ENCODE measurements at places on chromosomes 3 and 15.

GRCh38 chr3:111979434-111980038 is 710 bp downstream of the ABHD10 start:
- peak; percentile 28 for DNase-seq

GRCh38 chr3:188137051-188137450 is 16.9 kb upstream of the LPP start:
- no peak for DNase-seq

GRCh38 chr3:89617706-89618105 is 510.3 kb downstream of the EPHA3 start:
- DNase-seq: no peak

- no peak for DNase-seq
Observed at GRCh38 chr3:179083977-179084376, 12.4 kb upstream of the ZMAT3 start.

DNA sequence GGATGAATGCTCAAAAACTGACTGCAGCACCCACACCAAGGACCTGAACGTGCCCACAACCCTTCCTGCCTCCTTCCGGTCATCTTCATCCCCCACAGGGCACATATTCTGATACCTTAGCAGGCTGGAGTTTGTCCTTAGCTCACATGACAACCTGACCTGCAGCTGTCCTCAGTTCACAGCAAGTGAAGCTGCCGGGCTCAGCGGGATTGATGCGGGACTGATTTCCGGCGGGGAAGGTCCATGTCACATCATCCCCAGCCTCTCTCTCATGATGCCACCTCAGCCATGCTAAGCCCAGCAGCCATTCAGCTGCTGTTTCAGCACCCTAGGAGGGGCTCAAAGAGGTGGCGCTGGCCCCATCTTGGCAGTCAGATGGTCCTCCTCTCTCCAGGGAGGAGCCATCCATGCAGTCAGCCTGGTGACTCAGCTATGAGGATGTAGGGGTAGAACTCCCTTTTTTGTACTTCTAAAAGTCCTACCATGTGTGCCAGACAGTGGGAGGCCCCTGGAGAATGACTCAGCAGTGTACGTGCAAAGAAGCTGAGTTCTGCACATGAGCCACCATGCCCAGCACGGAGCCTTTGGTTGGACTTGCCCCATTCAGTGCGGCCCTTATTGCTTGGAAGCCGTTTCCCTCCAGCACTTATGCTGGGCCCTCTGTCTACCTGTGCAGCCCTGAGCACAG is 9.5 kb downstream of the CA12 start:
- DNase-seq: no peak

- DNase-seq: no peak
Observed at GRCh38 chr3:72452745-72453144, 395.5 kb downstream of the SHQ1 start.

DNA sequence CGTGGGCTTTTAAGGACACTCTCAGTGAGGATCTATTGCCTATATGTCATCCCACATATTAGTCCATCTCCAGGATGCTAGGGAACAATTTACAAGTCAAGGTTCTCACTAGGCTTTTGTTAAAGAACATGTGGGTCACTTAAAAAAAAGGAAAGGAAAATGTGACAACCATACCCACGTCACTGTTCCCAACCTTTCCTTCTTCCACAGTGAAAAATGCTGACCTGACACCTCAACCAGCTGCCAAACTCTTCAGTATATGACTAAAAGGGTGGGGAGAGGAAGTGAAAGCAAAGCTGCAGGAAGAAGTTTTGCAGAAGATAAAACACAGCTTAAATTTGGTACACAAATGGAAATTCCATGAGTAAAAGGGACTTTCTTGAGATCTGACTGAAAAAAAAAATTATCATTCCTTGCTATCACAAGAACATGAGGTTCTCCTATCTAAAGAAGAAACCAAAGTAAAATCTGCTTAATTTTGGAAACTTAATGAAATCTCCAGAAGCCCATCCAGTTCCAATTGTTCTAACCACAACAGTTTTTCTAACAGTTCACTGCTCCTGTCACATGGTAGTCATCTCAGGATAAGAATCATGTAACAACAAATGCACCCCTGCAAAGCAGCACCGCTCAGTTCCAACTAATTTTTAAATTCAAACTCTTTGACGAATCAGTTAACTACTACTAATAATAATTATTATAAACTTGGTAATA is 117.0 kb upstream of the TSPAN3 start:
- no peak for DNase-seq

GRCh38 chr15:28110481-28110881 is 11.4 kb upstream of the OCA2 start:
- no peak for DNase-seq

DNA sequence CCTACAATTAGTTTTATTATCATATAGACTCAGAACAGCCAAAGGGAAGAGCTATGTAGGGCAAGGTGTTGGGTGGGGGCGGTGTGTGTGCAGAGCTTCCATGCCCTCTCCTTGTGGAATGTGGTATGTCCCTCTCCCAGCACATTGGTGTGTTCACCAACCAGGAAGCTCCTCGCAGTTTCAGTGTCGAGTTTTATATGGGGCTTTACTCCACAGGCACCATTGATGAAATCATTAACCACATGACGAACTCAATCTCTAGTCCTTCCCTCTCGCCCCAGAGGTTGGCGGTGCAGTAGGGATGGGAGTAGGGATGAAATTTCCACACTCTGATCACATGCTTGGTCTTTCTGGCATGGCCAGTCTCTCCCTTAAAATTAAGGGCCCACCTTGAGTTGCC is 13.6 kb upstream of the SRP14 start:
- no peak for DNase-seq

DNA sequence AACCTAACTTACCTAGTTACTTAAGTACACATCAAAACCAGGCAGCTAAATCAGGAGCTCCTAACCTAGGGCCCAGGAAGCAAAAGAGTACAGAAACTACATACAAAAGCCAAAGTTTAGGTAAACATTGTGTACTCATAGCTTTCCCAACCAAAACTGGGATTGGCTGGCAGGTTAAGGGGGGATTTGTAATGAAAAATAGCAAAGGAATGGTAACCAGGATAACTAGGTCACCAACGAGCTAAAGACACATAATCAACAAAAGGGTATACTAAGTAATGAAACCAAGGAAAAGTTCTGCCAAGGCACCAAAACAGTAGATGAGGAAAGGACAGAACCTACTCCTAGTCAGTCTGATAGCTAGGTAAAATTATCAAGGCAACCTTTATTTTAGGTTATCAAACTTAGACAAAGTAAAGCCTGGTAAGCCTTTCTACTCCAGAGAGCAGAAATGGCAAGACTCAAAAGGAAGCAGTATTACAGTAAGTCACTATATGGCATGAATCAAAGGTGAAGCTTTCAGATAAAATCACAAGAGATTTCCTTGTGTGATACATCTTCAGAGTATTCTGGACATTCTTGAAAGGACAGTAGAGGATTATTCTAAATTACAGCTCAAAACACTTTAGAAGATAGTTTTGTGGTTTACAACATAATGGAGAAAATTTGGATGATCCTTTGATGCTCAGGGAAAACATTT is 10.2 kb downstream of the TRA2B start:
- DNase-seq: no peak

GRCh38 chr3:56321892-56322291 is 146.4 kb downstream of the ERC2 start:
- no peak for DNase-seq

GRCh38 chr3:139953131-139953910 is 18.3 kb downstream of the CLSTN2 start:
- no peak for DNase-seq

DNA sequence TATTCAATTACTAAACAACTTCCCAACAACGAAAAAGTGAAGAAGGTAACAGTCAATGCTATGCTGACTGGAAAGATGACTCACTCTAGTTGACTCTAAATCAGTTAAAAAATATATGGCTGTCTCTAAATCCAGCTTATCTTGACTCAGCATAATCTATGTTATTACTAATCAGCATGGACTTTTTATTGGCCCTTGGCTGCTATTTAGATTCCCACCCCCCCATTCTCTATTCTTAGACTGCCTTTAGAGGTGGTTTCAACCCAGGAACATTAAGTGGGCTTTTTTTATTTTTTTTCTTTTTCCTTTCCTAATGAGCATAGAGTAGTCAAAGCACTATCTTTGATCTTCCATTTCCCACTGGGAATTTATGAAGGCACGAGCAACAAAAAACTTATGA is 1.9 kb downstream of the PCOLCE2 start:
- no peak for DNase-seq

GRCh38 chr15:59532770-59533379 is 78.7 kb upstream of the GCNT3 start:
- peak; percentile 62 for DNase-seq

- DNase-seq: no peak
Observed at GRCh38 chr15:101246824-101247745, 4.8 kb downstream of the CHSY1 start.

- peak; percentile 29 for DNase-seq
Observed at GRCh38 chr15:40313531-40314398, 6.0 kb upstream of the PLCB2 start.

DNA sequence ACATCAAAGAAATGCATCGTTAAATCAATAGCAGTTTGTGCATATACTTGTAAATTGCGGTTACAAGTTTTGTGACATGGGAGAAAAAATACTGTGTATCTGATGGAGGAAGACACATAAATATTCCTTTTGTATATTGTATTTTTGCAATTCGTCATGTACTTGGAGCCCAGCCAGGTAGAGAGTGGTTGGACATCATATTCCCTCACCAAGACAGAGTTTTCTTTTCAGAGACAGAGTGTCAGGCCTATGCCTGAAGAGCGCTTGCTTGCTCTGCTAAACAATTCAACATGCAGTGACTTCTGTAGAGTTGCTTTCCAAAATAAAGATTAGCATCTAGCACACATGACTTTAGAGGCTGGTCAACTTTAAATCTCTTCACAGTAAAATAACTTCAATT is 24.8 kb upstream of the MEIS2 start:
- DNase-seq: no peak

DNA sequence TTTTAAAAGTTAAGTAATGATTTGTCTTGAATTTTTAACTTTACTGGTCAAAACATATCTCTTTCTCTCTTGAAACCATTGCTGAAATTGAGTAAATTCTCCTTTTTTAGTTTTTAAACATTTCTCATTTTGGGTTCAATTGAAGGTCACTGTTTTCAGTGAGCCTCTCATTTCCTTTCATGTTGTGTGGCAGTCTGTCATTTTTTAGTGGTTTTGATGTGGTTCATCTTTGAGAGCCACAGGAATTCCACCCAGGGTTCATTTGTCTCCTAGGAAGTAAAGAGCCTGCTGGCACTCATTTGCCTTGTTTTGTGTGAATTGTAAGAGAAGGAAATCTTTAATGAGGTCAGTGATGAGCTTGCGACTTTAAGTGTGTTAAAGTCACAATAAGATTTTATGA is 10.4 kb downstream of the CLDN11 start:
- DNase-seq: no peak

GRCh38 chr3:23829242-23829934 is 23.6 kb downstream of the UBE2E1 start:
- no peak for DNase-seq

- peak; percentile 92 for DNase-seq
Observed at GRCh38 chr3:135272026-135272669, 477.1 kb downstream of the EPHB1 start.

- no peak for DNase-seq
Observed at GRCh38 chr15:49990835-49991545, 128.0 kb downstream of the ATP8B4 start.

DNA sequence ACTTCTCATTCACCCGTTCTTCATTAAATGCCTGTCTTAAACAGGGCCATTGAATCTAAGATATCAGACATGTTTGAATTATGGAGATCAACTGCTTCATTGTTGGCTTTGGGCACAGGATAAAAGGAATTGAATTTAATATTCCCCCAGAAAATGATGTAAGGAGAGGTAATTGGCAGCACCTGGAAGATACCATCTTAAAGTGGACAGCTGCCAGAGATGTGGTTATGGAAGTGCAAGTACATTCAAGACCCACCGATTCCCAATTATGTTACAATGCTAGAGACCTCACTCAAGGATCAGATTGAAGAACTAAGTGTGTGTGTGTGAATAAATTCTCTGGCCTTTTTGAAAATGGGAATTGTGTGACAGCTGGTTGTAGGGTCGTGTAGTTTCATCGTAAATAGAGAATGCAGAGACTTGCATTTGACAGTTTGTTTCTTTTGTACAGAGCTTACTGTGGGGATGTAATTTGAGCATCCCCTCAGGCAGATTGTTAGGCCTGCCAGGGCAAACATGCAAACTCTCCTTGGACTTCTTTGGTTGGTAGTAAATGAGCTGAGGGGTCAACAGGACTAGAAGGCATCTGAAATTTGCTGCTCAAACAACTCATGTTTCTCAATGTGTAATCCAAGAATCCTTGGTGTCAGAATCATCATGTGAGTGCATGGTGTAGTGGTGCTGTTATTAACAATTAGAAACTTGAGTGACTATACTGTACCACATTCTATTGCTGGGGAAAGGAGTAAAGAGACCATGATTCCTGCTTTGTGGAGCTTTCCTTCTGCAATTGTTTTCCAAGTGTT is 359.2 kb upstream of the THRB start:
- DNase-seq: no peak

- no peak for DNase-seq
Observed at GRCh38 chr3:11238060-11238459, 34.1 kb upstream of the ATG7 start.

DNA sequence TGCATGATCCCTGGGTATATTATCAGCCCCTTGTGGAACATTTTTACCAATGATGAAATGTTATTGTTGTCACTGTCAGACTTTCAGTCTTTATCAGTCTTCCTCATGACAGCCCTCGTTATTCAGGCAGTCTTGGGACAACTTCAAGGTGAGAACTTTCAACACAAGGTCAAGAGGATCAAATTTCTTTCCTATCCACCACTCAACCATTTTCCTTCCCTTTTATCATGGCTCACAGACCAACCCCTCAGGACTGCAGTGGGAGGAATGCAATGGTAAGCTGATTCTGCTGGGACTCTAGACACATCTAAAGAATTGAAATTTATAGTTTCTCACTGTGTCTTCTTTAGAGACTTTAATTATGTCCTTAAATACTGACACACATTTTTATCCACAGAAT is 107.0 kb upstream of the LSAMP start:
- DNase-seq: no peak

GRCh38 chr15:86115145-86115801 is 35.6 kb downstream of the AGBL1 start:
- no peak for DNase-seq

- DNase-seq: no peak
Observed at GRCh38 chr3:75035146-75035545, 420.7 kb upstream of the CNTN3 start.
